ENCODE measurements at places on chromosomes 4 and X. TPM values are rescaled to one million over a fixed set of nuclear protein-coding genes. Genes with fewer than 3 reads are reported as not detected.

PHOX2B gene
- polyA plus RNA-seq = 2.2 TPM

LINC00632 gene
- 1.2 TPM for polyA plus RNA-seq

VEGFD gene
- polyA plus RNA-seq = 6.3 TPM

FMR1NB gene
- not detected for polyA plus RNA-seq

DDX3X gene
- 46.4 TPM for polyA plus RNA-seq

PRPS2 gene
- 11.1 TPM for polyA plus RNA-seq

STATH gene
- not detected for polyA plus RNA-seq

APLN gene
- 0.82 TPM for polyA plus RNA-seq

TDO2 gene
- not detected for polyA plus RNA-seq

IL13RA2 gene
- 9.6 TPM for polyA plus RNA-seq

MAGEA2B gene
- polyA plus RNA-seq = 29.5 TPM

FGG gene
- polyA plus RNA-seq = not detected

TMPRSS11F gene
- polyA plus RNA-seq = not detected

GCNA gene
- 1.8 TPM for polyA plus RNA-seq

- DNase-seq = no peak
These were observed 665.5 kb downstream of the TLL1 start for GRCh38 chr4:166538491-166539005.

DNA sequence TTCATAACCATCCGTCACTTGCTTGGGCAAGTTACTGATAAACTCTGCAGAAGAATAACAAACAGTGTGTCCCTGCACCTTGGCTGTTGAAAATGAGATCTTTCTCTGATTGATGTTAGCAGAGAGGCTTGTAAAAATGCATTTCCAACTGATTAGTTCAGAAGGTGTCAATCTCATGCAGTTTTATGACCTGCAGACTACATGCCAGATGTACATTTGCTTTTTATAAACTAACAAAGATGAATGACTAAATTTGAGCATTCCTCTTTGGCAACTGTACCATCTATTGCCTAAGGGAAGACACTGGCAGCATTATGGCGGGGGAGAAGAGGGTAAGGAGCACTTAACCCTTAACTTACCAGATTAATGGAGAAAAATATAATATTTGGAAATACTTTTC is 192.8 kb downstream of the DCTD start:
- peak; percentile 56 for DNase-seq

GRCh38 chr4:2425386-2426068 is 6.8 kb downstream of the CFAP99 start:
- no peak for DNase-seq

DNA sequence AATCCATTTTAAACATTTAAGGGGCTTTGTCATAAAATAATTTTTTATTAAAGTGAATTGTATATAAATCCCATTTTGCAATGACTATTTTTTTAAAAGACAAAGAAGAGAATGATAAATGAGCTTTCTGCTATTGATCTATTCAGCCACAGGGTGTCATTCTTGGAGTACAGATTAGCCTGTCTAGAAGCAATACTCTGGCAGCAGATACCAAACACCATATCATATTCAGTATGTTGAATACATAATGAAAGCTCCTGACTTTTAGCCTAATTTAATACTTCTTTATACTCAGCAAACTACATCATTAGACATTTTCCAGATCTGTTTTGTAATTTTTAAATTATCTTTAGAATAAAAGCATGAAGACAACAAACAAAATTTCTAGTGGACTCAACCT is 496.3 kb downstream of the PDGFC start:
- peak; percentile 21 for DNase-seq

DNA sequence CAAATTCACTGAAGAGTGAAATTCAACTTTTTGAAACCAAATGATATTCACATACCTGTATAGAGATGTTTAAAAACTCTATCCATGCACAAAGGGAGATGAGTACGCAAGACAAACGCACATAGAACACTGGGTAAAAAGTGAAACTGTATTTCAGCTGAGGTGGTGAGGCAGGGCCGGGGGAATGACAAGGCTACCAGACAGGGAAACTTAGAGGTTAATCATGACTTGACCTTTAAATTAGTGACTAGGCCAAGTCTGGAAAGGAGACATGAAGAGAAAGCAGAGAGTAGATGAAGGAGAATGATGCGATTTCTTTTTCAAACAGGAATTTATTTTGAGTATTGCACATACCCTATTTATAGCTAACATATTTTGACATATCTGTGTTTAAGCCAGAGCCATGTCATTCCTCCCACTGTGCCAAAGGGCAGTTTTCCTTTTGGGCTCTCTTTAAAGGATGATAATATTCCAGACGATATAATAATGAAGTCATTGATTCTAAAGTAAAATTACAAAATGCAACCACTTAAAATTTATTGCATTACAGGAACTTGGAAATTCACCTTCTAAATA is 49.4 kb downstream of the ARHGEF6 start:
- DNase-seq = no peak

GRCh38 chr4:128349921-128350320 is 62.3 kb upstream of the PGRMC2 start:
- DNase-seq = no peak

DNA sequence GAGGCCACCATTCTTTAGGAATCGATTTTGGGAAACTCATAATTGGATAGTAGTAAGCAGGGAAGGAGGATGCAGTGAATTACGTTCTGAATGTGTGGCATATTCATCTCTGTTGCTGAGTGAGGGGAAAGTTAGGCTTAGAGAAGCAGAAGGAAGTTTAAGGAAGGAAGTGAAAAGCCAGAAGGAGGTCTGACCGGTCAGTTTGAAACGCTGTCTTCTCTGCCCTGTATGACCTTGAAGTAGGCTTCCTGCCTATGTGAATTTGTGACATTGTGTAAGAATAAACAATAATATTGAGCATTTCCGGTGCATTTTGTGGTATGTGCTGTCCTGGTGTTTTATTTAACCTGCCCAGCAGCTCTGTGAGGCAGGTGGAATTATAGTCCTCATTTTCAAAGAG is 67.3 kb downstream of the PDLIM5 start:
- no peak for DNase-seq

DNA sequence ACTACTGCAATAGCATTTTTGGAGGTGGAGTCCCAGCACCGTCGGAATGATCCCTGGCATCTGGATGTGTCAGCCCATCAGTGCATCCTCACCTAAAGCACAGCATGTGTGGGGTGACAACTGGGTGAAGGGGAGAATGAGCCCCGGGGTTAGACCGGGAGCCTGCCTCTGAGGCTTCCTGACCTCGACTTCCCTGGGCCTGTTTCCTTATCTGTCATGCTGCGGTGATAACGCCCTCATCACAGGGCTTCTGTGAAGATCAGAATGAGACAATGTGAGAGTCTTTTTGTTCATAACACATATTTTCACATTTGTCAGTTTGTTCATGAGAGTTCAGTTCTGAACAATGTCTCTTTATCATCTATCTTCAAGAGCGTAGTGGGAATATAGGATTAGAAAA is 31.1 kb upstream of the PDLIM3 start:
- no peak for DNase-seq

DNA sequence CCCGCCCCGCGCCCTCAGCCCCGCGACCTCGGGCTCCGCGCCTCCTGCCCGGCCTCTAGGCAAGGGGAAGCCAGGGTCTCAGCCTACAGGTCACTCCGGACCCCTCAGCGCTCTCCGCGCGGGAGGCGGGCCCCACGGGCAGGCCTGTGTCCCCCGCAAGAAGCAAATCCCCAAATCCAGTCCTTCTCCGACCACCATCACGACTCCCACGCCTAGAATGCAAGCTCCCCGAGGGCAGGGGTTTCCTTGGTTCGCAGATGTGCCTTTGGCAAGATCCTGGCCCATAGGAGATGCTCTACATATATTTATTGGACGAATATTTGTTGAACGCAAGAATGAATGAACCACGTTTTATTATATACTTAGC is 260 bp upstream of the CCDC149 start:
- DNase-seq = no peak

- peak; percentile 12 for DNase-seq
These were observed 9.3 kb upstream of the LIMCH1 start for GRCh38 chr4:41528512-41529205.

DNA sequence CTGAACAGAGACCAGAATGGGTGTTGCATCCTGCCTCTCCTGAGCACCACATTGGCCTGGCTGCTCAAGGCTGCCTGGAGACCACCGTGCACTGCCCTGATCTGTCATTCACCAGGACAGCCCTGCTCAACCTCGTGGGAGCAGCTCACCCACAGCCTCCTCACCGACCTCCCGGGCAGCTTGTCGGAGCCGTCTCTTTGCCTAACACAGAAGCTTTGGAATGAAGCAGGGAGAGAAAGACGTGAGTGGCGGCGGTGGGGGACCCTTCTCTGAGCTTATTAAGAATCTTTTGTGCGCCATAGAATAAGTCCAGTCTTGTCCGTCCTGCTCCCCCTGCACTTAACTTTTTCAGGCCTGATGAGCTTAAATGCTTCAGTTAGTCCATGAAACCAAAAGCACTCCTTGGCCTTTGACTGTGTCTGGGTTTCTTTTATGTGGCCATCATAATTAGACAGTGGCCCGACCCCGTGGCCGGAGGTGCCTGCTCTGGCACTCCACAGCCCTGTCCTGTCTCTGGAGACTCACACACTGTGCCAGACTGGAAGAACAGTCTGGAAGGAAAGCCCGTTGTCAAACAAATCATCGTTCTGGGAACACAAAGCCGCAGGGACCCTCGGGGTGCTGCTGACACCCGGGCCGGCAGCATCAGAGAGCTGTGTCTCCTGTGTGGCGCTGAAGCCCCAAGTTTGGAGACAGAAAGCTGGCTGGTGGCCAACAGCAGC is 192.8 kb downstream of the BCOR start:
- DNase-seq = peak; percentile 32

- no peak for DNase-seq
These were observed 40.2 kb upstream of the TET2 start for GRCh38 chr4:105106426-105106825.

DNA sequence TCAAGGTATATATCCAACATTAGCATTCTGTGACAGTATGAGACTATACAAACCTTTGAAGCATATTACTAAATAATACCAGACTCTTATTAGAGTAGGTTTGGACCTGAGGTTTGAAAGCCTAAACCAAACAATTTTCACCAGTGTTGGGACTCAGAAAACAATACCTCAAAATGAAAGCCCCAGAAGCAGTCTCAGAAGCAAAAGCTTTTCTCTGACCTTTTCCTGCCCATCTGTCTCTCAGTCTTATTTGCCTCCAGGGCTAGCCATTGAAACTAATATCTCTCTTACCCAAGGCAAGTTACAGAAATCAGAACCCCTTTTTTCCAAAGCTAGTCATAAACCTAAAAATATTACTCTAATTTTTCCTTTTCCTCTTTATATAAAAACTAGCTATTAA is 163.3 kb downstream of the PTCHD1 start:
- no peak for DNase-seq

GRCh38 chr4:161359491-161359890 is 804.3 kb downstream of the FSTL5 start:
- no peak for DNase-seq

- DNase-seq = no peak
These were observed 77.3 kb downstream of the AFF2 start for GRCh38 chrX:148577741-148578140.

DNA sequence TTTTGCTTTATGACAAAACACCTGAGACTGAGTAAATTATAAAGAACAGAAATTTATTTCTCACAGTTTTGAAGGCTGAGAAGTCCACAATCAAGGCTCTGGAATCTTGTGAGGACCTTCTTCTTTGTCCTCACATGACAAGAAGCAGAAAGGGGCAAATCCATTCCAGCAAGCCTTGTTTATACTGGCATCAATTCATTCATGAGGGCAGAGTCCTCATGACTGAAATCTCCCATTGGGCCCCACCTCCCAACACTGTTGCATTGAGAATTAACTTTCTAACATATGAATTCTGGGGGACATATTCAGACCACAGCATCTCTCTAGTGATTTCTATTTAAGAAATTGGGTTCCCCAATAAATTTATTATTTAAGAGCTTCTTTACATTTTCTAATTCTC is 395.4 kb downstream of the AR start:
- DNase-seq = no peak

- DNase-seq = no peak
These were observed 49.0 kb downstream of the DDX3X start for GRCh38 chrX:41382714-41383645.

DNA sequence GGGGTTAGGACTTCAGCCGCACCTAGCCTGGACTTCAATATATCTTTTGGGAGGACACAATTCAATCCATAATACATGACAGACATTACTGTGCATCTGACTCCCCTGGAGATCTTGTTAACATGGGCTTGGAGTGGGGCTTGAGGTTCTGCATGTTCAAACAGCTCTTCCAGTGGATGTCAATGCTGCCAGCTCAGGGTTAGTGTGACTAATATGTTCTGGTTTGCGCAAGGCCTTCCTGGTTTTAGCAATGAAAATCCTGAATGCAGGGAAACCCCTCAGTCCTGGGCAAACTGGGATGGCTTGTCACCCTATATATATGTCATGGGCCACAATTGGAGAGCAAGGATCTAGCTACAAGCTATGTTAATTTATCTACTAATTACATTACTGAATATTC is 2.7 kb upstream of the TSPAN7 start:
- no peak for DNase-seq

- DNase-seq = no peak
These were observed 74.3 kb upstream of the TEX13D start for GRCh38 chrX:124257924-124258702.

GRCh38 chrX:49272421-49272820 is 2.8 kb downstream of the PPP1R3F start:
- DNase-seq = no peak

GRCh38 chrX:133985164-133985966 is at the start of gene GPC3:
TSS of gene GPC3 (minus strand) at chrX:133985594.
- peak; percentile 86 for DNase-seq

DNA sequence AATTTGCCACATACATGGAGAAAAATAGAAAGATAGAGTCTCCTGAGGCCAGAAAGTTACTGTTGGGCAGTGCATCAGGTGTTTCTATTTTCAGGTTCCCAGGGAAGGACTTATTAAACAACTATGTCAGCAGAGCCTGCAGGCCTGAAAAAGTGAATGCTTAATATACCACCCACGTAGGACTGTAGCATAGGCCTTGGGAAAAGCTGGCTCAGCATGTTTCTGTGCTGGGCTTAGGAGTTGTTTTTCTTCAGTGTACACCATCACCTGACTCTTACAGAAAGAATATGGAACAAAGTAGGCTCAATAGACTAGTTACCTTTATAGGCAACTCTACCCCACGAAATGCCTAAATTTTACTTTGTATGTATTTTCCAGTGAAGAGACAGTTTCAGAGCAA is 1385.9 kb downstream of the FAM133A start:
- no peak for DNase-seq

GRCh38 chr4:76322236-76322635 is 15.7 kb downstream of the STBD1 start:
- DNase-seq = no peak

- DNase-seq = peak; percentile 3
These were observed 154.6 kb upstream of the MAGEB2 start for GRCh38 chrX:30060718-30061117.

GRCh38 chr4:1194010-1194900 is 21.9 kb upstream of the SPON2 start:
- peak; percentile 87 for DNase-seq

GRCh38 chr4:146791439-146791838 is 152.7 kb downstream of the POU4F2 start:
- no peak for DNase-seq
